Stimulated activated CD4-positive, alpha-beta T cell treated with anti-CD3 and anti-CD28 coated beads, Interleukin-12 subunit alpha, Interleukin-12 subunit beta, amount 100 ng/mL, for 48 hours (primary cell): ENCODE measurements at places on chromosomes 3 and 15.

GRCh38 chr3:50811893-50812292 is 137.2 kb downstream of the DOCK3 start:
- DNase-seq, result no peak

DNA sequence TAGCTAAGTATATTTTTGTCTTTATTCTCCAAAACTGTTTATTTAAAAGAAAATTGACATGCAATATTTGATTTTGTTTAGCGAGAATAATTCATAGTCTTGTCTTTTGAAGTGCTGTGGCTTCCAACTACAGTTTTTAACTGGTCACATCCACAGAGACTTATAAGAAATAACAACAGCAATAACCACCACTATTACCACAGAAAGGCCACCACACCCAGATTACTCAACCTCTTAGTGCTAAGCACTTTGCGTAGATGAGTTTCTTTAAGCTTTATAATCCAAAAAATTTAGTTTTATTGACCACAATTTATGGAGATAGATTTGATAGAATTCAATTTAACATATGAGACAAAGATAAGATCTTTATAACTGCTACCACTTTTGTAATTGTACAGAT is 468.4 kb upstream of the UBE2E2 start:
- DNase-seq, result no peak

DNA sequence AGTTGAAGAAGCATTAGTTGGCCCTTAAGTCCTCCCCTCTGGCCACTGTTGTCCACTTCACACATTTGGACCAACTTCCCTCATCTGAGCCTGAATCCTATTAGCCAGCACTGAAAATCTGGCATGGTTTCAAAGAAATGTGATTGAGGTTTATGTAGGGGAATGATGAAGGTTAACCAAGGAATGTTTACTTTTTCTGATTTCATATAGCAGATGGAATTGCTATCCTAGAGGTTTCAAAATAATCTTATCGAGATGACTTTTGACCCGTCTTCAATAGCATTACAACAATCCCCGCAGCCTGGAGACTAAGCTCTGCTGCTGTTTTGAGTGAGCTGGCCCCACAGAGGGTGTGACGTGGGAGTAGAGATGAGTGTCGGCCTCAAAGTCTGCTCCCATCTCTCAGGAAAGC is 200.8 kb upstream of the IL12A start:
- no peak for DNase-seq

DNA sequence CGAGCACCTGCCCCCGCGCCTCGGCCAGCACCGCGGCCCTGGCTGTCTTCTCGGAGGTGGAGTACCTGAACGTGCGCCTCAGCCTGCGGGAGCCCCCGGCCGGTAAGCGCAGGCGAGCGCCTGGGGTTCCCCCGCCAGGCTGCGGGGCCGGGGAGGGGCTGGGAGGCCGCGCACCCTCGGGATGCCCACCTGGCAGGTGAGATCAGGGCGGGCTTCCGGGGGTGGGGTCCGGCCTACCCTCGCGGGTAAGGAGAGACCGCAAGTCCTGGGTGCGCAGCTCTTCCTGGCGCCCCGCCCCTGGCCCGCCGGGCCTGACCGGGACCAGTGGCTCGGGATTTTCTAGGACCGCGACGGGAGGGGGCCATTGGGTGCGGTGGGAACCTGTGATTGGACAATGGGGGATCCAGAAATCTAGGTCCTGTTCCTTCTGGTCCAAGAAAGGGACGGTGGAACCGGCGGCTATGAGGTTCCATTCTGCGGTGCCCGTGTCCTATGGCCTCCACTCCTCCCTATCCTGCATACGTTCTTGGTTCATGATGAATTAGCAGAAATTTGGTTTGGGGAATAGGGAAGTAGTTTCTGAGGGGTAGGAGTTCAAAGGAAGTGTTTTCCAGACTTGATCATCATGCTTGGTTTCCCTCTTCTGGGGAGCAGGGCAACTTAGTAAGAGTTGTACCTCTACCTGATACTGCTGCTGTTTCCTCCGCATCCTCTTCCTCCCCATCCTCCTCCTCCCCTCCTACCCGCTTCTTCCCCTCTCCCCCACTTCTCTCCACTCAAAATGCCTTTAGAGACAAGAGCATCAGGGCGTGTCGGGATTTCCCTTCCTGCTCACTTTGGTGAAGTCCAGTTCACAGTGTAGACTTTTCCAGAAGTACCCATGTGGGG is 808 bp downstream of the ARRDC4 start:
- DNase-seq, result no peak

DNA sequence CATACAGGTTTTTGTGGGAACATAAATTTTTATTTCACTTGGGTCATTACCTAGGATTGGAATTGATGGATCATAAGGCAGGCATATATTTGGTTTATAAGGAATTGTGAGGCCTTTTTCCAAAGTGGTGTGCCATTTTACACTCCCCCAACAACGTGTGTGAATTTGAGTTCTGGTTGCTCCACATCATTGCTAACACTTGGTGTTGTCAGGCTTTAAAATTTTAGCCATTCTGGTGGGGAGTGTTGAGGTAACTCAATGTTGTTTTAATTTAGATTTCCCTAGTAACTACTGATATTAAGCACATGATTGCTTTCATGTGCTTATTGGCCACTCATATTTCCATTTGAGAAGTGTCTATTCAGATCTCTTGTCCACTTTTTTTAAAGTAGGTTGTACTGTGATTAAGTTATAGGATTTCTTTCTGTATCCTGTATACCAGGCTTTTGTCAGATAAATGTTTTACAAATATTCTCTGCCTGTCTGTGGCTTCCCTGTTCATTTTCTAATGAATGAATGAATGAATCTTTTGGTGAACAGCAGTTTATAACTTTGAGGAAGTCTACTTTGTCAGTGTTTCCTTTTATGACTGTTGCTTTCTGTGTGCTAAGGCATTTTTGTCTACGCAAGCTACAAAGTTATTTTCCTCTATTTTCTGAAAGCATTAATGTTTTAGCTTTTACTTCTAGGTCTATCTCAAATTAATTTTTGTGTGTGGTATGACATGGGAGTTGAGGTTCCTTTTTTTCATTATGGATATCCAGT is 17.9 kb upstream of the NR2C2 start:
- DNase-seq, result no peak

GRCh38 chr3:178044320-178044719 is 491.9 kb upstream of the KCNMB2 start:
- DNase-seq, result no peak

DNA sequence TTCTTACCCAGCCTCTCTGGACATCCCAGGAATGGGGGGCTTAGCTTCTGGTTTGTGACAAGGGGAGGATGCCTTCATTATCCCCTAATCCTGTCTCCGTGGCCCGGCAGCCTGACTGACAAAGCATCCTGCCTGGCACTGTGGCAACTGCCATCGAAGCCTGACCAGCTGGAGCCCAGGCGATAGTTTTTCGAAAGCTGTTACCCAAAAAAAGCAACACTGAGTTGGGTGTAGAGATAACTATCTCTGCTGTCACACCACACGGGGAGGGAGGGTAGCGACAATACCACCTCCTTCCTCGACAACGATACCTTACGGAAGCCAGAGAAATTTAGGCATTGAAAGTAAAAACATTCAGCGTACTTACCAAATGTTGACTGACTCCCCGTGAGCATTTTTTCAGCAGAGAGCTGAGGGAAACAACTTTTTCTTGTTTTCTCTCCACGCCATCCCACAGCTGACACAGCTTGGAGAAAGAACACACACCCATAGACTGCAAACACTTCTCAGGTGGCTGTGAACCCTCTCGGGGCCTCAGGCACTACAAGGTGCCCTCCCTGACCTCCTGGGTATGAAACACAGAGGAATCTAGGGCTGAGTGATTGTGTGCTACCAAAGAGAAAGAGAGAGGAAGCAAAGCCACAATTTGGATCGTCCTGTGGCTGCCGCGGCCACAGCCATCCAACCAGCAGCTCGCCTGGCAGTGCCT is 361.9 kb upstream of the ICE2 start:
- DNase-seq, result peak; percentile 45

DNA sequence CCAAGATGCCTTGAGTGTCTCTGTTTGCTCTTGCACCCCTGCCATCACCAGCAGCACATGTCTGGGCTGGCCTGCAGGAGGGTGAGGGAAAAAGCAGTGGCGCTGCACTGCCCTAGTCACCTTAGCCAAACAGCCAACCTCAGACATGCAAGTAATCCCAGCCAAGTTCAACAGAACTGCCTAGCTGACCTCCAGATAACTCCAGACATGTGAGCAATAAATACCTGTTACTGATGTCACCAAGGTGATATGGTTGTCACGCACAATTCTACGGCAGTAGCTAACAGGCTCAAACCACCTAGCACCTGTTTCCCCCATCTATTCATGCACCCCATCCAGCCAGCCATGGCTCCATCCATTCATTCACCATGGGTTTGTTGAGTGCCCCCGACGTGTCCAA is 99.9 kb downstream of the SRGAP3 start:
- no peak for DNase-seq

GRCh38 chr15:93428807-93429351 is 339.9 kb upstream of the RGMA start:
- no peak for DNase-seq

- no peak for DNase-seq
Observed at GRCh38 chr15:60740787-60741354, 261.9 kb upstream of the ICE2 start.

DNA sequence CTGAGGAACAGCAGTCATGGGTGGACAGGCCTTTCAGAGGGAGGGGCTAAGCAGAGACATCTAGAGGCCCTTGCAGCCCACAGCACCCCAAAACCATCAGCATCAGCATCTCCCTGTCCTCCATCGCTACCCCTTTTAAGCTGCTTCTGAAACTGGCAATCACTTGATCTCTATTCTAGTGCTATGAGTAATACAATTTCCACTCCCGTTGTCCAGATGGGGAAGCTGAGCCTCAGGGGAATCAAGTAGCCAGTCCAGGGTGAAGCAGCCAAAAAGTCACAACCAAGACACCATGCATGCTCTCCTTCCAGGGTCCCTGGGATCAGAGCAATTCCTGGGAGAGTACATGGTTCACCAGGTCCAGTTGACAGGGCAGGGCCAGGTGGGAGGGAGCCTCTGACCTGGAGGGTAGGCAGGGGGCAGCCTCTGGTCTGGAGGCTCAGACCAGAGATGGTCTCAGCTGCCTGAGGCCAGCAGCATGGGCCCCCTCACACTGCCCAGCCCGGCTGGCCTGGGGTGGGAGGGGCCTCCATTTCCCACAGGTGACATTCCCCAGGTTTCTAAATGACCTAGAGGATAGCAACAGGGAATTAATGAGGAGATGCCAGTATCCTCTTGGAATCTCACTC is 30.0 kb downstream of the KLHL25 start:
- DNase-seq, result no peak
